ENCODE measurements at places on chromosomes 16 and 17.

DNA sequence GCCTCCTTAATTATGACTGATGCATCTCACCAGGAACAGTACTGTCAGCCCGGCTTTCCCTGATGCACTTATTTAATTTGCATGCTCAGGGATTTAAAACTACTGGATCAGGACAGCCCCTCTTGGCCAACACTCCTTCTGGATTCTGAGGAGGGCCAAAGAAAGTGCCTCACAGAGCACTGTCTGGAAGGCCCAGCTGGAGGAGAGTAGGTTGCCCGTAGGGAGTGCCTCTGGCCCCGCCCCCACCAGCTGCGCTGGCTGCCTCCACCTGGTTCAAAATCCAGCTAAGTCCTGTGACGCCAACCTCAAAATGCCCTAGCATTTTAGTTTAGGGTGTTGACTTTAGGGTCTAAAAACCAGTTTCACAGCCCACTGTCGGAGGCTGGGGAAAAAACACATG, 49.4 kb upstream of the SREBF1 start:
- DNase-seq = no peak

GRCh38 chr17:57130708-57131461, 45.8 kb downstream of the AKAP1 start:
- DNase-seq = peak; percentile 84

- DNase-seq = no peak
Measured at GRCh38 chr17:75895370-75896155, 1.2 kb downstream of the TRIM65 start.

DNA sequence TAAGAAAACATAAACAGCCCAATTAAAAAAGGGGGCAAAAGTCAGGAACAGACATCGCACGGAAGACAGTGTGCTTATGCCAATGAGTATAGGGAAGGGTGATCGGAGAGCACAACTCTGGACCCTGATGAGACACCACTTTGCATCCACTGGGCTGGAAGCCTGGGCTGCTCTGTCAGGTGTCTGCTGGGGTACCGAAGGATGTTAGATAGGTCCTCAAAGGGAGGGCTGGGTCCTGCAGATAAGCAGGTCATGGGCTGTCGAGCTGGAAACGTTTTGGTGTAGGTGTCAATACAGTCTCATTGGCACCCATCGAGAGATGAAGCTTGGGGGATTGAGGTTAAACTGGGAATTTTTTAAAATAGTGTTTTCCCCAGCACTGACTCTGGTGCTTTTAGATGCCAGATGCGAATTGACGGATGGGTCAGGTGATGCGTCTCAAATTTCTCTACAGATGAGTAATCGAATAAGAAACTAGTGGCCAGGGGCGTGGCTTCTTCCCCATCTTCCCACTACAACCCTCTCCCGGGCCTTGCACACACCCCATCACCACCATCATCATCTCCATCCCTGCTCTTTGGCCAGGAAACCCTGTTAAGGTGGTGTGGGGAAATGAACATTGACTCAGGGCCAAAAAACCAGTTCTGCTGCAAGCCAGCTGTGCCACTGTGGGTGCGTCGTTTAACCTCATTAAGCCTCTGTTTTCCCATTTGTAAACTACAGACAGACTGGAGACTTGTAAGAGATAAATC, 47.8 kb upstream of the IRF8 start:
- DNase-seq = no peak

DNA sequence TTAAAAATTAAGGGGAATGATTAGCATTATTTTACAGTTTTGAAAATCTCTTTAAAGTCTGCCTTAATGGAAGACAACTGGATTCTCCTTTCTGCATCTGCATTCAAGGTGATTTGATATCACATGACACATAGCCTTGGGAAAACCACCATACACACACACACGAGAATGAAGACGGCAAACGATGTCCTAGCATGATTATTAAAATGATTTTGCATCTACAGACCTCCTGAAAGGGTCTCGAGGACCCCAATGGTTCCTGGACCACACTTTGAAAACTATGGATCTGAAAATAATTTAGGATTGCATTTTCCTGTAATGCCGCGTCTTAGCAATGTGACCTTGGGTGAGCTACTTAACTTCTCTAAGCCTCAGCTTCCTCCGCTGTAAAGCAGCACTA, 11.8 kb upstream of the CHST4 start:
- DNase-seq = no peak

GRCh38 chr16:85055493-85056210, 28.1 kb downstream of the KIAA0513 start:
- peak; percentile 78 for DNase-seq
